Calu3 (cell line): ENCODE measurements at places on chromosomes 1 and 21. TPM values are rescaled to one million over a fixed set of nuclear protein-coding genes. Genes with fewer than 3 reads are reported as not detected.
A peak's percentile ranks its signal among the peaks of the same experiment; 100 is the strongest.

DNA sequence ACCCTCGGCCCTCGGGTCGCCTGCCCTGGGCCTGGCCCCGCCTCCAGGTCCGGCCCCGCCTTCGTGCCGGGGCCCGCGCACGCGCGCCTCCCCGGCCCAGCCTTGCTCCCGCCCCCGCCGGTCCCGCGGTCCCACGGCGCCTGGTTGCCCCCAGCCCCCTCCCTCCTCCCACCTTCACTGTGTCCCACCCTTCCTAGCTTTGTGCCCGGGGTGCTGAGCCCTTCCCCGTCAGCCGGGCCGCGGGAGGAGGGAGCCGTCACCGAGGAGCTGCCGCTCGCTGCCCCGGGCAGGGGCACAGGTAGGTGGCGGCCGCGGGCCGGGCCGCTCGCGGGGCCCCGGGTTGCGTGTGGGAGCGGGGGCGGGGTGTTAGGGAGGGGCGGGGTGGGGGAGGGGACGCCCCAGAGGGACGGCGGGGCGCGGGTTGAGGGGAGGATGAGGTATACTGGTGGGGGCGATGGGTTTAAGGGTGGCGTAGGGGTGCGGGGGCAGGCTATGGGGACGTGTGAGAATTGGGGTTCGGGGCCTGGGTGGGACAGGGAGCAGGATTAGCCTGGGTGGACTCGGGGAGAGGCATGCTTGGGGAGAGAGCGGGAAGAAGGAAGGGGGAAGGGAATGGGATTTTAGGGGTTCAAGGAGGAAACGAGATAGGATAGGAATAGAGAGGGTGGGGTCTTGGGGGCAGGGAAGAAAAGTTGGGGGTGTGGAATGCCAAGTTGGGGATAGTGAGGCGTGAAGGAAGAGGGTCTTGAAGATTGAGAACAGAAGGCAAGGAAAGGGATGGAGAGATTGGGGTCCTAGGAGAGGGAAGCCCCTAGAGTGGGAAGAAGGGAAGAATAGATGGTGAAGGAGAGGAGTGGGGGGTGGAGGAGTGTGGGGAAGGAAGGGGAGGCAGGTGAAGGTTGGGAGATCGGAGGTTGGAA lies at the start of gene LRRC42:
LRRC42 (plus strand) TSS at position 99 of the 920 bp plus-strand sequence. CDS start 5,650 bp downstream, outside the sequence.
- H3K4me1 ChIP-seq = peaks cover 23% of the 10 kb centered on the region
- no peaks in the 10 kb centered on the region for H3K27me3 ChIP-seq
- peak within 1 kb of the TSS; percentile 98 for H3K4me3 ChIP-seq
- DNase-seq = no peak
- H3K36me3 ChIP-seq = peaks cover 34% of the 10 kb centered on the region

DNA sequence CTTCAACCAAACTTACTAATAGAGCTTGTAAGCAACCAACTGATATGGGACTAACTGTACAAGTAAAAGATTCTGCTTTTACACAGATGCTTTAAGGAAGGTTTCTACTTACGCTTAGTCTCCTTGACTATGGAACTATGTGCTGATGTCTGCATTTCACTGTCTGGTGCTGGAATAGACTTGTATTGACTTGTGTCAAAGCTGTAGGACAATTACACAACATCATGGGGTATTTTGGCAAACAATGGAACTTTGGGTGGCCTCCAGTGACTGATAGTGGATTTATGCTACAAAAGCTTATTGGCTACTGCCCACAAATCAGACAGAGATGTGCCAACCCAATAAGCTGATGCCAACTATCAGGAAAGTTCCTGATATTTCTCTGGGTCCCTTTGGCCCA lies 10.6 kb downstream of the CBR1 start:
- H3K36me3 ChIP-seq = no peaks in the 10 kb centered on the region
- no peak overlapping the region for H3K4me3 ChIP-seq
- no peaks in the 10 kb centered on the region for H3K4me1 ChIP-seq
- DNase-seq = no peak
- H3K27me3 ChIP-seq = no peaks in the 10 kb centered on the region
- H3K27ac ChIP-seq = no peak overlapping the region

DNA sequence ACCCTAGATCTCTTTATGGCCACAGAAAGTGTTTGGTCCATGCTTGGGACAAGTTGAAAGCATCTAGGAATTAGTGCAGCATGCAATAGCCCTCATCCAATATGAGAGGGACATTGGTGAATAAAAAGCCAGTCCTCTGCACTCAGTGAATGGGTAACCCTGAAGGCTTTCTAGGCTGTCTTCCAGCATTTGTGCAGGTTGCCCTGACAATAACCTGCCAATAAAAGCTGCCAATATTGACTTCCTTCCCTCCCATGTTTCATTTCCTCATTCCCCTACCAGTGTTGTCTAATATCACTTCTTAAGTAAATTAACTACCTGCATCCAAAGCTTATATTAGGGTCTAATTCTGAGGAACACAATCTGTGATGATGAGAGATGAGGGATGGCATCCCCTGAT lies 563.6 kb upstream of the NEGR1 start:
- no peak overlapping the region for H3K4me3 ChIP-seq
- no peaks in the 10 kb centered on the region for H3K27me3 ChIP-seq
- no peaks in the 10 kb centered on the region for H3K4me1 ChIP-seq
- no peaks in the 10 kb centered on the region for H3K36me3 ChIP-seq

DNA sequence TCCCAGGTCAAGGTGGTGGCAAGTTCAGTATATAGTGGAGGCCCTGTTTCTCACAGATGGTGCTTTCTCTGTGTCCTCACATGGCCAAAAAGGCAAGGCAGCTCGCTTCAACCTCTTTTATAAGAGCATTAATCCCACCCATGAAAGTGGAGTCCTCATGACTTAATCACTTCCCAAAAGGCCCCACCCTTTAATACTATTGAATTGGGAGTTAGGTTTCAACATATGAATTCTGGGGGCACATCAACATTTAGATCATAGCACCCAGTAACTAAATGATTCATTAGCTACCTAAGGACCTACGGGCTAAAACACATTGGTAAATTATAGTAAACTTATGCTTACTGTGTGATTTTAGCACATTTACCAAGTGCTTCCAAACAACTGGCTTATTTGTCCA lies 317.9 kb downstream of the LTN1 start:
- no peaks in the 10 kb centered on the region for H3K27me3 ChIP-seq
- H3K4me3 ChIP-seq = no peak overlapping the region
- H3K4me1 ChIP-seq = no peaks in the 10 kb centered on the region
- no peak overlapping the region for H3K27ac ChIP-seq

- H3K27ac ChIP-seq = no peak overlapping the region
- no peaks in the 10 kb centered on the region for H3K27me3 ChIP-seq
- peaks cover 14% of the 10 kb centered on the region for H3K4me1 ChIP-seq
- no peak for DNase-seq
- H3K4me3 ChIP-seq = no peak overlapping the region
- no peaks in the 10 kb centered on the region for H3K36me3 ChIP-seq
Measured at GRCh38 chr1:115501476-115501875, 140.3 kb upstream of the VANGL1 start.

The BRINP3 gene
- not detected in 2 replicates for total RNA-seq

The DTL gene
- 37.7 and 44.0 TPM in 2 replicates for total RNA-seq

The CD84 gene
- not detected in 2 replicates for total RNA-seq

The NEK7 gene
- 136 and 145 TPM in 2 replicates for total RNA-seq
